ENCODE measurements at places on chromosomes 6 and 20.

GRCh38 chr6:54729716-54730115 is 116.9 kb upstream of the FAM83B start:
- DNase-seq: no peak

- no peak for DNase-seq
Measured at GRCh38 chr6:93523365-93523764, 104.0 kb upstream of the EPHA7 start.

DNA sequence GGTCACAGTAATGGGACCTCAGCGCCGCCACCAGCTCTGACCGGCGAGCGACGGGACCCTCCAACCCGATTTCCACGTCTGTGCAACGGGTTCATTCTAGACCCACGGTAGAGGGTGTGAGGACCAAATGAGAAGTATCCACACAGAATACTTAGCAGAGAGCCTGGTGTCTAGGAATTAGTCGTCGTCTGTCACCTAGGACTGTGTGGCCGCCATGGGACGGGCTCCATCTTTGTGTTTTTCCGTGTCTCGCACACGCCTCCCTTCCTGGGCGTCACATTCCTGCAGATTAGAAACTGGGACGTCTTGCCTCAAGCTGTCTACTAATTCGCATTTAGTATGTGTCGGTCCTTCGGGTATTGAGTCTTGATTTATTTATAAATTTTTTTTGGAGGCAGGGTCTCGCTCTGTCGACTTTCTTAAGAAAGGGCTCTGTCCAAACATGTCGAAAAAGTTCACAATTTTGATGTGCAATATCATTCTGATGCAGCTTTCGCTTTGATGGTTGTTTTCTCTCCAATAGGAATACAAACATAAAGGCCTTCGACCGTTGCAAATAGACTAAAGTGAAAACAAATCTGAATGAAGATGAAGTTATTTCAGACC is 563 bp downstream of the MGME1 start:
- DNase-seq: peak; percentile 40

GRCh38 chr6:134822920-134823709 is 126.8 kb downstream of the ALDH8A1 start:
- DNase-seq: peak; percentile 75

- DNase-seq: no peak
Measured at GRCh38 chr20:50930976-50931305, 296 bp downstream of the ADNP start.

GRCh38 chr20:25318471-25319240 is 70.8 kb downstream of the PYGB start:
- no peak for DNase-seq

All from femur (tissue), 1 donor.